Activated B cell treated with CpG ODN at 0.5 μM for 24 hours (primary cell): ENCODE measurements at places on chromosomes 1 and 21. TPM values are rescaled to one million over a fixed set of nuclear protein-coding genes. Genes with fewer than 3 reads are reported as not detected.

- H3K36me3 ChIP-seq, result no peaks in the 10 kb centered on the region
- no peak overlapping the region for H3K4me3 ChIP-seq
- no peak for DNase-seq
- H3K27ac ChIP-seq, result no peak overlapping the region
Measured at GRCh38 chr1:90344963-90345730, 350.2 kb downstream of the ZNF326 start.

TSPAN2 gene
- total RNA-seq, result 0.91 TPM in 1 of 2 replicates, not detected in the other

DNA sequence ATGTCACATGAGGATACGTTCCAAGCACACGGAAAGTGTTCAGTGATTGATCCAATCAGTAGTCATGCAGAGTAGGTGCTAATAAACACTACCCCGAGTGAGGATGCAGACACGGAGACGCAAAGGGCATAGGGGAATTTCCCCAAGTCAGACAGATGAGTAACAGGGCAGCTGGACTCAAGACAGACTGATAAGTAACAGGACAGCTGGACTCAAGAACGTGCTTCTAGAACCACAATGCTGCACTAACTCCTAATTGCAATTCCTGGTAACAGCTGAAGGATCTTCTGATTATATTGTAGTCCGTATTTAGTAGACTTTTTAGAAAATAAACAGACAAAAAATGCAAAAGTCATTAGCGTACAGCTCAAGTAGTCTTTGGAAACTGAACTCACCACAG lies 1.9 kb upstream of the OR2T10 start:
- H3K4me3 ChIP-seq, result no peak overlapping the region
- H3K27ac ChIP-seq, result no peak overlapping the region

DNA sequence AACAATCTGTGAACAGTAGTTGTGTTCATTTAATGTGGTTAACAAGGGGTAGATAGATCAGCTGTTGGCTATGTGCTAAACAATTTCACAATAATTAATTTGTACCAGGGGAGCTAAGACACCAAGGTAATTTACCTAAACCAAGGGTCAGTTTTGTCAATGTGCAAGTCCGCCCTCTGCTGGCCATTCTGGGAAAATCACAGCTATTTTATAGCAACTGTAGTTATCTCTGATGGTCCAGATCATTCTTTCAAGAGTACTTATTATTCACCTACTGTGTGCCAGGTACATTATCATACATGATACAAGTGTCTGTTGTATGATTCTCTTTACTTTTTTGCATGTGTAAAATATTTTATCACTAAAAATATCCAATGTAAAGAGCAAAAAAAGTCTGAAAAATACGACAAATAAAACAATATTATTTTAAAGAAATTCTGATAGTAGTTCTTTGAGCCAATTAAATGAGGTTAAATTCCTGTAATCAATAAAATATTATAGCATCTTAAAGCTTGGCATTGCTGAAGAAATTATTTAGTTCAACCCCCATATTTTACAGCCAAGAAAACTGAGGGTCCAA lies 312.3 kb upstream of the FAM78B start:
- DNase-seq, result peak; percentile 18
- no peak overlapping the region for H3K4me3 ChIP-seq
- peaks cover 4% of the 10 kb centered on the region for H3K4me1 ChIP-seq
- H3K27me3 ChIP-seq, result no peaks in the 10 kb centered on the region
